ENCODE measurements at places on chromosomes 4 and X.

GRCh38 chrX:124223524-124223923 is 108.9 kb upstream of the TEX13D start:
- no peak for DNase-seq

- no peak for DNase-seq
Measured at GRCh38 chrX:3598709-3599108, 114.7 kb downstream of the PRKX start.

DNA sequence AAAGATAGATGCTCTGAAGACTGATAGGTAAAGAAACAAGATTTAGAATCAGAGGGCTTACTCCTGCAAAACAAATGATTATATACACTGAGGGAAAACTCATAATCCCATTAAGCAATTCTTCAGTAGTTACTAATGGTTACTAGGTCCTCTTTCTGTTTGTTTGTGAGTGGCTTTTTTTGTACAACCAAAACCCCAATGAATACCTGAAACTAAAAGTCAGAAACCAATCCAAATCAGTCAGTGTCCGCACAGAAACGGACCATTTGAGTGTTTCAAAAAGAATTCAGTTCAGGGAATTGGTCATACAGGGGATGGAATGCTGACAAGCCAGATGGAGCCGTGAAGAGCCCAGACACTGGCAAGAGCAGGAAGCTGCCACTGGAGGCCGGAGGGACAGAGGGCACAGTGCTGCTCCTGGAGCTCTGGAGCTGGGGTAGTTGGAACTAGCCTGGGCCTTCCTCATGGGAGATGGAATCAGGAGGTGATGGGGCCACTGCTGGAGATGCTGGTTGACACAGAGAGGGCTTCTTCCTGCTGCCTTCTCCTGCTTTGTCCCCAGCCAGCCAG is 31.9 kb downstream of the SETD7 start:
- no peak for DNase-seq

DNA sequence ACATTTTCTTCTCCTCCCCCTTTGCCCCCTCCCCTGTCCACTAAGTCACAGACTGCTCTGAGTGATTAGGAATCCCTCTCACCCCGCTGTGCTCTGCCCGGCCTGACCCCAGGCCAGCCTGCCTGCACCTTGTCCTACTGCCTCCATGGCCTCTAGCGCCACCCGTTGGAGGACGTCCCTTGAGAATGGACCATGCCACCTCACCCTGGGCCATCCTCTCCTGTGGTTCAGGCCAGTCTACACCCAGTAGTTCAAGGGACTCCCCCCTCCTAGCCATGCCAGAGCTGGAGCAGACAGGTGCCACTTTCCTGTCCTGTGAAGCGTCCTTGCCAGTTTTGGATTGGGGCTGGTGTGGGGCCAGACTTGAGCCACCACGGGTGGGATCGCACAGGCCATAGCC is 9.7 kb upstream of the IRAK1 start:
- DNase-seq: no peak

DNA sequence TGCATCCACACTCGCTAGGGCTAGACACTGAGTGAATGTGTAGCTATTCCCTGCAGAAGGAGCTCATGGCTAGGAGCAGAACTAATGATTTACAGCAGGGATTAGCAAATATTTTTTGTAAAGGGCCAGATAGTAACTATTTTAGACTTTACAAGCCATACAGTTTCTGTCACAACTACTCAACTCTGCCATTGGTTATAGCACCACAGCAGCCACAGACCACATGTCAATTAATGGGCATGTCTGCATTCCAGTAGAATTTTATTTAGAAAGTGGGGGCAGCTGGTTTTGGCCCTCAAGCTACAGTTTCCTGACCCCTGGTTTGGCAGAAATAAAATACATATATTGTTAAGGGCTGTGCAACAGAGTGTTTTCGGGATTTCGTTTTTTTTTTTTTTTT is 192.6 kb downstream of the FRMPD4 start:
- no peak for DNase-seq

DNA sequence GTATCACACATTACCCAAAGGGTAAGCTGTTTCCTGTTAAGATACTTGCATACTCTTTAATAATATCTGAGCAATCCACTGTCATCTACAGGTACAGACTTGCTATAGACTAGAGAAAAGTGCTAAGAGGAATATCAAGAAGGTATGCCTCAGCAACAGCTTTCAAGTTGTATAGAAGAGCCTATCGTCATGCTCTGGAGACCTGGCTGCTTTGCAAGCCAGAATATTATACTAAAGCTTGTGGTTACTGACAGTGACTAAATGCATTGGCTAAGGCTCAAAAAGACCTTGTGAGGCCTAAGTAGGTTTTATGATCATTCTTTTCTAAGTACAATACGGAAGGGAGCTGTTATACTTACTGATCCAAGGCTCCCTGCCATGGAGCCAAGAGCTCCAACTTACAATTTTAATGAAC is 11.3 kb downstream of the LAMP2 start:
- no peak for DNase-seq

DNA sequence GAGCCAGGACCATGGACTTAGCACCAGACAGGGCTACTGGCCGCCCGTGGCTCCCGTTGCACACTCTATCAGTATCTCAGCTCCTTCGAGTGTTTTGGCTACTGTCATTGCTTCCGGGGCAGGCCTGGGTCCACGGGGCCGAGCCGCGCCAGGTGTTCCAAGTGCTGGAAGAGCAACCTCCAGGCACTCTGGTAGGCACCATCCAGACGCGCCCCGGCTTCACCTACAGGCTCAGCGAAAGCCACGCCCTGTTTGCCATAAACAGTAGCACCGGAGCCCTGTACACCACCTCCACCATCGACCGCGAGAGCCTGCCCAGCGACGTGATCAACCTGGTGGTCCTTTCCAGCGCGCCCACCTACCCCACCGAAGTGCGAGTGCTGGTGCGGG is 1.6 kb downstream of the FAT4 start:
- DNase-seq: no peak

DNA sequence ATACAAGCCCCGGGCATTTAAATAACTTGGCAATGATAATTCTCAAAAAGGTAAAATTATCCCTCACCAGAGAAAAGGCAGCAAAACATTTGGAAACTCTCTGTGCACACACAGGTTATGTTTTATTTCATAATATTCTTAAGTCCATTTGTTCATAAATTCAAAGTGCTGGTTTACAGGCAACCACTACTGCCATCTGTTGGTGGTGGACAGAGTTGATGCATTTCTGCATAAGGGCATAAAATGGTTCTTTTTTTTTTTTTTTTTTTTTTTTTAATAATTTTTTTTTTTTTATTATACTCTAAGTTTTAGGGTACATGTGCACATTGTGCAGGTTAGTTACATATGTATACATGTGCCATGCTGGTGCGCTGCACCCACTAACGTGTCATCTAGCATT is 31.5 kb upstream of the IL21 start:
- DNase-seq: peak; percentile 25

DNA sequence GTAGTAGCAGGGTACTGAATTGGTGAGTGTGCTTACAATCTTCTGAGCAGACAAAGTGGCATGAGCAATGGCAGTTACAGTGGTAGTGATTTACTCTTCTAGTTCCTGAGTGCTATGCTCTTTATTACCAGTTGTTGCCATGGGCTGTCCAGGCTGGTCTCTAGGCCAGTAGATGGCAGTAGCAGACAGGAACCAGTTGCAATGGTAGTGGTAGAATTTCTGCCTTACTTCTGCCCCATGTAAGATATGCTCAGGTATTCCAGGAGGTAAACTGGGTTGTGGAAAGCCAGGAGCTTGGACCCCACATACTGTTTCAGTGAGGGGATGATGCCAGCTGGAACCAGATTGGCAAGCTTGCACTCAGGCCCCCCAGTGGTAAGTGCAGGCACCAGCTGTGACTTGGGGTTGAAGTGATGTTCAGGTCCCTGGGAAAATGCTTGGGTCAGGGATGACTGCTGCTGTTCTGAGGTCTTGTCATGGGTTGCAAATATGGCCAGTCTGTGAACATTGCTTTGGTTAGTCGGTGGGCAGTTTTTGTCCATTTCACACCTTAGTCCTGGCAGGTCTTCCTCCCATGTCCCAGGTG is 63.0 kb upstream of the ZXDB start:
- no peak for DNase-seq

DNA sequence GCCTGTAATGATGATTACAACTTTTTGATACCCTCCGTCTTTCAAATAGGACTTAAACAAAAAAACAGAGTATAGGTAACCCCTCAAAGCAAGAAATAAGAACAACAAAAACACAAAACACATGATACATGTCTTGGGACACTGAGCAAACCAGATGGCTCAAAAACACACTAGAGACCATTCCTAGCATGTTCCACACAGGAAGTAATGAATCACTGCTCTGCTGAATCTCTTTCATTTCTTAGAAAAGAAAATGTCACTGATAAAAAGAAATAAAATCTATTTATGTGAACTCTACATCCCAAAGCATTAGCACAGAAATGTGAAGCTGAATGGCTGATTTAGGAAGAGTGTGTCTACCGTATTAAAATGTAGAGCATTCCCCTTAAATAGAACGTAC is 134.5 kb upstream of the IL15 start:
- no peak for DNase-seq

DNA sequence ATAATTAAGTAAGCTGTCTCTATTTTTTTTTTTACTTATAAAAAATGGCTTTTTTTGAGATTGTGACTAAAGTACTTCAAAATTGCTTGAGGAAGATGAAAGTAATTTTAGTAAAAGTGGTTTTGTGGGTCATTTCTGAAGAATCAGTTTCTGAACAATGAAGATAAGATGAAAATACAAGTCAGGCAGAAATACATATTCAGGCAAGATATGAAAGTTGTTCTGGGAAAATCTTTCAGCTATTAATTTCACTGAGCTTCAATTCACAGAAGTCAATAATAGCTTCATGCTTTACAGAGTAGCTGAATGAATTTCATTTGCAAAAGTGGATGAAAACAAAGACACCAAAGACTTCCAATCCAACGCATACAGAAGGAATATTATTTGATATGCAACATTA is 305.2 kb upstream of the ARSJ start:
- DNase-seq: no peak

DNA sequence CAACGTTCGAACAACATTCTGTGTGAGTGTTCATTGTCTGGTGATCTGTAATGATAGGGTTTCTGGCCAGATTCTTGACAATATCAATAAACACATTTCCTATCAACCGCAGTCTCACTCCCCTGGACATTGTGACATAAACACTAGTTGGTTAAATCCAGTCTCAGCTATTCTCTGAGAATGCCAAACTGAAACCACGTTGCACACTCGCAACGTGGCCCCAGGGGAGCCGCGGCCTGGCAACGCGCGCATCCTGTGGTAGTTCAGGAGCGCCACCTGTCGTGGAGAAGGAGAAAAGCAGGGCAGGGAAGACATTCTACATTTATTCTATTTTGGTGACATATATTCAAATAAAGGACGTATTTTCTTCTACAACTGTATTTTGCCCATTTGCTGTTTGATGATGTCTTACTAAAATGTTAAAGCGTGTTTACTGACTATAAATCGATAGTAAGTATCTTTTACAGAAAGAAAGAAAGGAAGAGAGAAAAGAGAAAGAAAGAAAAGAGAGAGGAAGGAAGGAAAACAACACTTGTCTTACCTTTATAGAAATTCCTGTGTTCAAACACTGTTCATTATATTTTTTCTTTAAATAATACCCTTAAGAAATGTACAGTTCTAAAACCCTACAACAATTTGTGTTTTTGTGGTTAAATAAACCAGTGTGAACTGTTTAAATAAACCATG is 738.3 kb upstream of the FRG1 start:
- DNase-seq: no peak

DNA sequence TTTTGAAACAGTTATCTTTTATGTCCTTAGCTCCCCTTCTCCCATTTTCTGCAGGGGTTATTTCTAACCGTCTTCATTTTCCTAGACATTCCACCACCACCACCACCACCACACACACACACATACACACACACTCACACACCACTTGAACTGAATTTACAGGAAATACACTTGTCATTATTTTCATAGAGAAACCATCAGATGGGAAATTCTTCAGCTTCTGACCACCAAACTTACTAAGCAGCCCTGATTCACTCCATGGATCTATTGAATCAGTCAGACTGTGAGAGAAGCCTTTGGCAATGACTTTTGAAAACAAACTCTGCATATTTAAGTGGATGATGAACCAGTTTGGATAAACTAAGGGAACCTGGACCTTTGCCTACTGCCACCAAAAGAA is 210.1 kb upstream of the NHS start:
- no peak for DNase-seq

DNA sequence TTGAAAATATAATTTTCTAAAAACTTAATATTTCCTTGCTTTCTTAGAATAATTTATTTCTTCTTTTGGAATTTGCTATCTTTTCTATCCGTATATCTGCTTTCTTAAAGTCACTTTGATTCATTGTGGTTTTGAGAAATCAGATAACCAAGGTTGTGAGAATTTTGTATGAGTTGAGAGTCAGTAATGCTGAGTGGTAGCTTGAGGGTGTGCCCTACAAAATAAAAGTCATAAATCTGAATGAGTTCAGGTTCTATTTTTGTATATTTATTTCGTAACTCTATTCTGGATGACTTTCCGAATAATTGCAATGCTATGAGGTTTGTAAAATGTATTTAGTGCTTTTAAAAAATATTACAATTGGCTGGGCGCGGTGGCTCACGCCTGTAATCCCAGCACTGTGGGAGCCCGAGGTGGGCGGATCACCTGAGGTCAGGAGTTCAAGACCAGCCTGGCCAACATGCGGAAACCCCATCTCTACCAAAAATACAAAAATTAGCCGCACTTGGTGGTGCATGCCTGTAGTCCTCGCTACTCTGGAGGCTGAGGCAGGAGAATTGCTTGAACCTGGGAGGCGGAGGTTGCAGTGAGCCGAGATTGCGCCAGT is 8.9 kb downstream of the COPS4 start:
- DNase-seq: no peak

GRCh38 chrX:3678328-3678727 is 35.1 kb downstream of the PRKX start:
- DNase-seq: no peak

DNA sequence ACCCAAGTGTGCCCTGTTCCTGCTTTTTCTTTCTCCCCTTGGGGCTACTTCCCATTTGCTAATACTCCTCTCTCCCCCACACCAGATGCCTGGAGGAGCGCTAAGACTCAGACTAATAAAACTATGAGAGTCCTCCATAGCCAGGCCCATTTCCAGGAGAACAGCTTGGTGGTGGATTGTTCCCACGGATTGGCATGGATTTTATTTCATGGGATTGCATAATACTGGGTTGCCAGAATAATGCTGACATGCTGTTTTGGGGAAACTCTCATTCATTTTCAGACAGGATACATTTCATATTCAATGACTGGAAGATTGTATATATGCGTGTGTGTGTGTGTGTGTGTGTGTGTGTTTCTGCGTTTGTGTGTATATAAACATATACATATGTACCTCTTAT is 447.5 kb upstream of the PITX2 start:
- no peak for DNase-seq
